Suppressor macrophage treated with lipopolysaccharide for 4 hours (primary cell): ENCODE measurements at places on chromosomes 1 and 21.

DNA sequence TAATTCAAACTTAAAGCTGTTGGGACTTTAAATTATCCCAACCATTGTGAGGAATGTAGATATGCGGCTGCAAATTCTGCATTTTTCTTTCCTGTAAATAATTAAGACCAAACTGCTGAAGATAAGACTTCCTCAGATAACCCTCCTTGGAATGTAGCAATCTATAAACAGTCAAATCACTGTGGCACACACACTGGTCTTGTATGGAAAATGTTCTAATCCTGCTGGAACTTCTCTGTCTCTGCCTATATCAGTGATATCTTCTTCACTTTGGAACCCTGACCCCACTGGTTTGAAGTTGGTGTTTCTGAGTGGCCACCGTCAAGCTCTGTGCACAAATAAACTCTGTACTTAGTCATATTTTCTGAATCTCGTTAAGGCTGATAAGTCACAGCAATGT is 32.9 kb downstream of the HSF2BP start:
- no peak for DNase-seq

- no peak for DNase-seq
Observed at GRCh38 chr1:11252538-11252937, 9.8 kb downstream of the MTOR start.

- no peak for DNase-seq
Observed at GRCh38 chr1:99600782-99601181, 45.1 kb upstream of the PALMD start.

- DNase-seq: no peak
Observed at GRCh38 chr1:151809985-151810556, 4.9 kb upstream of the LINGO4 start.

GRCh38 chr1:228416217-228416933 is at the start of gene TRIM17:
TRIM17 (minus strand) TSS chr1:228416861; CDS start chr1:228415072, 1,789 bp downstream.
- no peak for DNase-seq

DNA sequence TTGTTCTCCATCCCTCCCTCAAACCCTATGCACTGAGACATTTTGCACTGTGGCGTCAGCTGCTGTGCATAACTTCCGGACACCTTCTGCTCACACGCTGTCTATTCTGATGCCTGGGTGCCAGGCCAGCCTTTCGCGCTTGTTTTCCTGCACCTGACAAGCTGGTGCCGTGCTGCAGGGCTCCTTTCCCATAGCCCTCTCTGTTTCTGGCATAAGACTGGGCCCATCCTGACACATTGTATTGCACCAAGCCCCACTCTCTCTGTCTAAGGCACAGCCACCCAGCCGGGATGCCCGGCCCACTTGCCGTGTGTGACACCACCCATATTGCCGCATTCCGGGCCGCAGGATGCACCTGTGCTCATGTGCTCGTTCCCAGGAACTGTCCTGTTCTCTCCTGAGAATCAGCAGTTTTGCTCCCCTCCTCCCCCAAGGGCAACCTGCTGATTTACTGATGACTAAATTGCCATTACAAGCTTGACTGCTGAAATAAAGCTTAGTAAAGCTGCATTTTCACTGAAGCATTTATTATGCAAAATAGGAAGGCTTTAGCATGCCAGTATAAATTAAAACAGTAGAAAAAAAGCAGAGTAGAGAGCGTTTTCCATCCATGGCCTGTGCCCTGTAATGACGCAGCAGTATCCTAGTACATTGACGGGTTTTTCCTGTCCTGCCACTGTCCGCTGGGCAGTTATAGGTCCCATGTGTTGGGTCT is 88.0 kb downstream of the CD247 start:
- no peak for DNase-seq

DNA sequence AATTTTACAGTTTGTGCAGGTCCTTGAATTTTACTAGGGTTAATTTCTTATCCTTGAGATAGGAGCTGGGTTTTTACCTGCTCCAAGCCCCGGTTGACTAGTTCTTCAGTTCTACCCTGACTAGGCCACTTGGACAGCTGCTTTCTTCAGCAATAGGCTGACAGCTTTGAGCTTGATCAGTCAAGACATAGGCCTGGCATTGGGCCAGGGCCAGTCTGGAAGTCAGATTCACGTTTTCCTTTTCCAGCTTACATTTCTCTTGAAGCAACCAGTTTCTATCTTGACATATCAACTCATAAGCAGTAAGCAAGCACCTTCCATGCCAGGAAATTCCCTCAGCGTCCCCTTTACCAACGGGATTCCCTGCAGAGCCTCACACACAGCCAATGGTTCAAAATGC is 63.7 kb upstream of the AJAP1 start:
- no peak for DNase-seq

GRCh38 chr1:154819628-154820590 is 50.2 kb downstream of the KCNN3 start:
- peak; percentile 23 for DNase-seq

DNA sequence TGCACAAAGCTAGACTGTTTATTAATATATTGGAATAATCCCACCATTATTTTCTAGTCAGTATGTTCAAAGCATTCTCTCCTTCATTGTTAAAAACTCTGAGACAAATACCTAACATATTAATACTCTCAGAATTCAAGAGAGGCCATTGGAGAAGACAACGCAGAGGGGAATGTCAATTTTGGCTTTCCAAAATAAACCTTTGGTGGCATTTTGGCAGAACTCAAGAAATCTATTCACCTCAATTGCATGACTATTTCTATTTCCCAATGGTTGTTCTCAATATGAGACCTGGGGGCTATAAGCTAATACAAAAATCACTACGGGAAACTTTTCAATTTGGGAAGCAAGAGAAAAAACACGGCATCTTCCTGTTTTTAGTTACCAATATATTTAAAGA is 58.5 kb downstream of the RUSC1 start:
- DNase-seq: no peak
